ENCODE measurements at places on chromosomes 7 and 10.
A peak's percentile ranks its signal among the peaks of the same experiment; 100 is the strongest.

GRCh38 chr7:69534461-69535041 lies 63.7 kb upstream of the AUTS2 start:
- DNase-seq: no peak

DNA sequence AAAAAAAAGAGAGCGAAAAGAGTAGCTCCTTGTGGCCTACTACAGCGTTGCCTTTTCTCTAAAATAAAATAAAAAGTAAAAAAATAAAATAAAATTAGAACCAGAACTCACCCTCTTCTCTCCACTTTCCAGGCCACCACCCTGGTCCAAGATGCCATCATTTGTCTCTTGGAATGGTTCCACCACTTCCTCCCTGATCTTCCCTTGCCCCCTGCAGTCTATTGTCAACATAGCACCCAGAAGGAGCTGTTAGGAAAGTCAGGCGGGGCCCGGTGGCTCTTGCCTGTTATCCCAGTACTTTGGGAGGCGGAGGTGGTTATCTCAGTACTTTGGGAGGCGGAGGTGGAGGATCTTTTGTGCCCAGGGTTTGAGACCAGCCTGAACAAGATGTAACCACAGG lies 7.6 kb upstream of the GRID2IP start:
- DNase-seq: no peak

DNA sequence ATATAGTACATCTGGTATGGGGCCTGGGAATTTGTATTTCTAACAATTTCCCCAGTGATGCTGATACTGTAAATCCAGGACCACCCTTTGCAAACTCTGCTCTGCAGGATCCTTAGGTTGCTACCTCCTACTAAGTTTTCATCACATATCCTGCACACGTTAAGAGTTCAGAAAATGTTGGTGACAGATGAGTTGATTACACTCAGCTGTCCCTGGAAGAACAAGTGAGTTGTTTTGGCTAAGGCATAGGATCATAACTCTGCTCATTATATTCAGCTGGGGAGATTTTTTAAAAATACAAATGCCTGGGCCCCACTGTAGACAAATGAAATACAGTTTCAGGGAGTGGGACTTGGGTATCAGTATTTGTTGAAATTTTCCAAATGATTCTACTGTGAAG lies 274.6 kb upstream of the HABP2 start:
- no peak for DNase-seq

GRCh38 chr7:23061327-23061726 lies 44.3 kb upstream of the KLHL7 start:
- DNase-seq: no peak

GRCh38 chr10:75097666-75098285 lies 13.7 kb upstream of the SAMD8 start:
- no peak for DNase-seq

DNA sequence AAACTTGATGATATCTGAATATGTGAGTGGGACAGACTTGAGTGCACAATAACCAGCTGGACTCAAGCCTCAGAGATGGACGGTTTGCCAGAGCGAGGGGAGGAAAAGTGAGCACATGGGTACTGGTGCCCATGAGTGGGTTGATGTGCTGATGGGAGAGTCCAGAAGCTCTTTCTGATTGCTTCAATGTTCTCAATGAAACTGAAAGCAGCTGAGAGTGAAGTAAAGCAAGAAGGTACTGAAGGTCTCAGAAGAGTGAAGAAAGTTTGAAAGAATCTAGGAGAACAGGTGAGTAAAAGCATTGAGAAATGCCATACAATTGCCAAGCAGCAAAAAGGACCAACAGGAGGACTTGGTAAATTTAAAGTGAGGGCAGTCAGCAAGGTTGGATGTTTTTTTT lies 28.6 kb downstream of the CTTNBP2 start:
- DNase-seq: no peak

- DNase-seq: no peak
These were observed 24.7 kb upstream of the TLX1 start for GRCh38 chr10:101106351-101106750.

DNA sequence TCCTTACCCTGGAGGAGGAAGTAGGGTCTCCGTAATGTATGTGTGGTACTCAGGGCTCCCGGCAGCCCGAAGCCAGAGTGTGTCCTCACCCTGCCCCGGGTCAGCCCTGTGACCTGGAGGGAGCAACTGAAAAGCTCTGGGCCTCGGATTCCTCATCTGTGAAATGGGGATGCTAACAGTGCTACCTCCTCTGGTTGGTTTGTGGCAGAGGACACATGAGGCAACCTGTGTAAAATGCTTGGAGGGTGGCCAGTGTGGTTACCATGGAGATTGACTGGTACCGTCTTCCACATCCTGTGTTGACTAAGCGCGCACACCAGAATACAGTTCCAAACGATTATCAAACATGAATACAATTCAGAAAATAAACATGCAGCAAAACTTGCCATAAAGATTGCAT lies 163.8 kb upstream of the KLF6 start:
- peak; percentile 43 for DNase-seq

DNA sequence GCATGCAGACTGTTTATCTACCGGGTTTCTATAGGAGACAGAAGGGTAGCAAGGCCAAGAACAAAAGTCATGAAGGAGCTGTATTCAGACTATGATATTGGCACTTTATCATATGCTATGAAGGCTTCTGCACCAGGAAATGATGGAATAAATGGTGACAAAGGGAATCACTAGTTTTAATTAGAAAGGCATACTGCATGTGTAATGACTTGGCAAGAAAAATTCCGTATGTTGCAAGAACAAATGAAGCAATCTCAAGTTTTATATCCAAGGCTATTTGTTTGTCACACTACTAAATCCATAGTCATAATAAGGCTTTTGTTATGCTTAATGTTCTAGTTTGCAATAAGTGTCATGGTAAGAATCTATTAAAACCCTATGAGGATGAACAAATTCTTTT lies 230.9 kb downstream of the ZEB1 start:
- no peak for DNase-seq

GRCh38 chr10:31947144-31947926 lies 18.7 kb upstream of the ARHGAP12 start:
- DNase-seq: no peak

DNA sequence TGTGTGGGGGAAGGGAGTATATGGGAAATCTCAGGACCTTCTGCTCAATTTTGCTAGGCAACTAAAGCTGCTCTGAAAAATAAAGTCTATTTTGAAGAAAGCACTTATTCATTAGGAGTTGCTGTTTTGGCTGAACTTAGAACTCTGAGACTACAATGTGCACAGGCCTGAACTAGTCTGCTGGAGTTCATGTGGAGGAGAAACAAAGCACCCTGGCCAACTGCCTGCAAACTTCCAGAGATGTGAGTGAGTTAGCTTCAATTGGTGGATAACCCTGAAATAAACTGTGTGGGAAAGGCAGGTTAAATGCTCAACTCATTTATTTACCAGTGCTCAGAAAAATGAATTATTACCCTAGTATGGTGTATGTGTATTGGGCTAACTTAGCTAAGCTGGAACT lies 17.3 kb upstream of the FAM241B start:
- no peak for DNase-seq

DNA sequence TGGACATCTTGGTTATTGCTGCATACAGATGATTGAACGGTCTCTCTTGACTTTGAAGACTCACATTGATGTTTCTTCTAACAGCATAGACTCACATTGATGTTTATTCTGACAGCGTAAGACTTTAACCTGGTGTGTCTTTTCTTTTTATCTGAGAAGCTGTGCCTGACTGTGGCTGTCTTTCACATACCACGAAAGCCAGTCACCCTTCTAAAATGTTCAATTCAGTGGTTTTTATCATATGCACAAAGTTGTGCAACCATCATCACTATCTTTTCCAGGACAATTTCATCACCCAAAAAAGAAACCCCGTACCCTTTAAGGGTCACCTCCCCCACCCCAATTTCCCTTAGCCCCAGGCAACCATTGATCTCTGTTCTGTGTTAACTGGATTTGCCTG lies 24.7 kb downstream of the CELF2 start:
- DNase-seq: no peak

- DNase-seq: no peak
These were observed 8.8 kb downstream of the NXPH1 start for GRCh38 chr7:8442051-8442813.

DNA sequence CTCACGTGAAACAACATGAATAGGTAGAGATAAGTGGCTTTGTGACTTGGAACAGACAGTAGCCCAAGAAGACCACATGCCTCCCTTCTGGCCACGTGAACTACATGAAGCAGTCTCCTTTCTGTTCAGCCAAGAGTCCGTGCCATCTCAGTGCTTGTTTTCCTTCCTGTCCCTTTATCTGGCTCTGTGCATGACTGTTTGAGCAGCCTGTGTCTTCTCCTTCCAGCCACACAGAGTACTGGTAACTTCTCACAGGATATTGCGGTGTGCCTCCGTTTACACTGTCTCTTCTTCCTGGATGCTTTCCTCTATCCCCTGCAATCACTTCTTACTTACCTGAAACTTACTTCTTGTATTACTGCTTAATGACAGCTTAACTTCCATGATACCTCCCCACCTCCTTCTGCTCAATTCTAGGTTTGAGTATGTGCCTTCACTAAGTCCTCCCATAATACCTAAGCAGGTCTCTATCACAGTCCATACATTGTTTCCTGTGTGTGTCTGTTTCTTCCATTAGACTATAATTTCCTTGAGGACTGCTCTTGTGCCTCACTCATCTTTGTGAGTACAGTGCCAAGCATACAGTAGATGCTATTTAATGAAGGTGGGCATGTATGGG lies 748.7 kb downstream of the AUTS2 start:
- DNase-seq: no peak

GRCh38 chr10:79418274-79418673 lies 27.1 kb downstream of the ZCCHC24 start:
- no peak for DNase-seq

- DNase-seq: no peak
These were observed 62.8 kb downstream of the CHST15 start for GRCh38 chr10:124030492-124031110.

- no peak for DNase-seq
These were observed 608.8 kb downstream of the LRMDA start for GRCh38 chr10:76040107-76040829.

DNA sequence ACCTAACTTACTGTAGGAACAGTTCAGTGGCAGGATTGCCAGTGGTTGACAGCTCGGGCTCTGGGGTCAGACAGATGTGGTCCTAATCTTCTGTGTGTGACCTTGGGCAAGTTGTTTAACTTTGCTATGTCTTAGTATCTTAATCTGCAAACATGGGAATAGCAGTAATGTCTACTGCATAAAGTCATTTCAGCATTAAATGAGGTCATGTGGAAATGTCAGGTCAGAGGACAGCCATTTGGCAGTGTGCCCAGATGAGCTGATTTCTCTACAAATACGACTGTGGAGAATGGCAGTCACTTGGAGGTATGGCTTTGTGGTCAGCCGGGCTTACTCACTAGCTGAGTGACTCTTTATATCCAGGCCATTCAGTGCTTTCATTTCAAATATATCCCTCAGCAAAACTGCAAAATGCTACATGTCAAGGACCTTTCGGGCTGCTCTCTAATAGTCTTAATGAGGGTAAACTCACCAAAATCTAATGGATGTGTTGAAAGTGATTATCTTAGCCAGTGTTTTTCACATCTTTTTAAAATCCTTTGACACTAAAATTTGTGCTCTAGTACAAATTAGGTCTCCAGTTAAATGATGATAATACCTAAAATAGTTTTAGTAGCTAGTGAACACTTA lies 171.4 kb downstream of the ST7 start:
- DNase-seq: peak; percentile 50

DNA sequence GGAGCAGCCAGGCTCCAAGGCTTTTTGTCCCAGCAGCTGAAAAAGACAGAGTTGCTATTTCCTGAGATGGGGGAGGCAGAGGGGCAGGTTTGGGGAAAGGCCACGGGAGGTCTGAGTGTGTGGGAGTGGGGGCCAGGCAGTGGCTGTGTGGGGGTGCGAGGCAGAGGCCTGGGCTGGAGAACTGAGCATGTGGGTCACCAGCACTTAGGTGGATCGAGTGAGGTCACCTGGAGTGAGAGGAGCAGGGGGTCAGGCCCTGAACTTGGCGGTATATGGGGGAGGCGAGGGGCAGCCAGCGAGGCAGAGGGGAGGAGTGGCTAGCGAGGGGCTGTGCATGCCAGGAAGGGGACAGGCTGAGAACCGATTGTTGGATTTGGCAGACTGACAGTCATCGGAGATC lies 28.4 kb downstream of the IQCE start:
- DNase-seq: no peak

DNA sequence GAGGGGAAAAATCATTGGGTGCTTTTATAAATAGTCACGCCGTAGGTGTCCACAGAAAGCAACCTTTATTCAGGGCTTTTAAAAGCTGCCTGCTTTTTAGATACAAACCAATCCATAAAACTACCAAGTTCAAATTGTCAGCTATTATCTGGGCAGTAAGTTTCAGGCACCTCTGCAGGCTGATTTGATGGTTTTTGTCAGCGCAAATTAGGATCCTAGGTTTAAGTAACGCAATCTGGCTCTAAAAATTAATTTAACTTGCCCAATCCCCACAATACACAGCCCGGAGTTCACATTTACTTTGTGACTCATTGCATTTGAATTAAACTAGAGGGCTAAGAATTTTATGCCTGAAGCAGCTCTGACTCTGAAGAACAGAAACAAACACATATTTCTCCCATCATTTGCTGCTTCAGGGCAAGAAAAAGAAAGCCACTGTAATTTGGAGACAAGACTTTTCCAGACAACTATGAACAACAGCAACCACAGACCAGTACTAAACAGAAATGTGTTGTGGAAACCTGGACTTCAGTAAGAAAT lies 43.3 kb downstream of the NRP1 start:
- no peak for DNase-seq

DNA sequence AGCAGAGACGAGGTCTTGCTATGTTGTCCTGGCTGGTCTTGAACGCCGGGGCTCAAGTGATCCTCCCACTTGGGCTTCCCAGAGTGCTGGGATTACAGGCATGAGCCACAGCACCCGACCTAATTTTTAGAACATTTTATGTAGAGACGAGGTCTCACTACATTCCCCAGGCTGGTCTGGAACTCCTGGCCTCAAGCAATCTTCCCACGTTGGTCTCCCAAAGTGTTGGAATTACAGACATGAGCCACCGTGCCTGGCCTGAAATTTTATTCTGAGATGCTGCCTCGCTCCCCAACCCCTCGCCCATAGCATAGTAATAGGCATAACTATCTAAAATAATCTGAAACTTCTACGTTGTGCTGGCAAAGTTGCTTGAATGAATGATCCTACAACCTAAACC lies 21.9 kb downstream of the SFXN4 start:
- no peak for DNase-seq

DNA sequence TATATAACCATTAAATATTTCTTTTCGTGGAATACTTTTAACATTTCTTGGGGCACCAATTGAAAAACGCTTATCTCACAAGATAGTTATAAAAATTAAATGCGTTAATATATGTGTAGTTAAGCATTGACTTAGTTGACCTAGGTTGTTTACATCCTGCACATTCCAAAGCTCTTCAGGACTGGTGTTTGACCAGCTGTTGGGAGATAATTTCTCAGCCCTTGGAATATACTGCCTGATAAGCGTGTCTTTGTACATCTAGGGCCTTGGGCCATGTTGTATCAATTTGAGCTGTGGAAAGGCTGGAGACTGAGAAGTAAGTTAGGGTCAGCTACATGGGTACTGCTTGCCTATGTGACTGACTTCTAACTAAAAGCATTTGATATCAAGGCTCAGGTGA lies 90.0 kb upstream of the AOAH start:
- no peak for DNase-seq
